ENCODE measurements at places on chromosomes 6 and 20.
A peak's percentile ranks its signal among the peaks of the same experiment; 100 is the strongest.

DNA sequence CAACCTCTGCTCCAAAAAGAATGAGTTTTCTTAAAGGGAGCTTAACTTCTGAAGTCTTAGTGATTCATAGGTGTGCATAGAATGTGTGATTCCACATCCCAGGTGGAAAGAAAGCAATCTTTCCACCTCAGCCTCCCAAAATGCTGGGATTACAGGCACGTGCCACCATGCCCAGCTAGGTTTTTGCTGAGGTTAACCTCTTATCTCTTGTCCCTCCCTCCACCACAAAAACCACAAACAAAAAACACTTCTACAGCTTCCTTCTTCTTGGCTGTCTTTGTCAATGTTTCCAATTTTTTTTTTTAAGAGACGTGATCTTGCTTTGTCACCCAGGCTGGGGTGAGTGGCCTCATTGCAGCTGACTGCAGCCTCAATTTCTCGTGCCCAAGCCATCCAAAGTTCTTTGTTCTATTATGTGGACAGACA, 8.1 kb upstream of the CSE1L start:
- no peak for DNase-seq

DNA sequence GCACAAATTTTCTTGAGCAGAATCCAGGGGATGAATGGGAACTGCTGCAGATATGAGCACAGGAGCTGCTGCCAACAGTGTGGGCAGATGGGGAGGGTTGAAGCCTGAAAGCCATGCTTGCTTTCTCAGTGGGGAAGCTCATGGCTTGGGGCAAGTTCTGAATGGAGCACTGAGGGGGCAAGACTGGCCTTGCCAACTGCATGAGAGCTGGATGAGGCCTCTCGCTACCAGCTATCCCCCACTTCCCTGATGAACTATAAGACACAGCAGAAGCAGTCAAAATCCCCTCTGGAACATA, 28.3 kb downstream of the TREM1 start:
- no peak for DNase-seq

DNA sequence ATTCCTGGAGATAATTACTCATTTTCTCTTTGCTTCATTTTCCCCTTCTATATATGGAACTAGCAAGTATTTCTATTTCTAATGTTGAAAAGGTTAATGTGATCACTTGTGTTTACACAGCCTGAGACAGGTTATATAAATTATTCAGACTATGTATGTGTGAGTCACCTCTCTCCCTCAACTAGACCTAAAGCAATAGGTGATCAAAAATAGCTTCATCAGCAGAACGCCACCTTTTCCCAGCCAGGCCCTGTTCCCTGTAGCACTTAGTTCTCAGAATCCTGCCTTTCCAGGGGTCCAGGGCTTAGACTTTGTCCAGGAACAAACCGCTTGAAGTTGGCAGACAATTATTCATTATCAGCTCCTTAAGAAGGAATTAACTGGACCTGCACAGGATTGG, 125.3 kb upstream of the EXOC2 start:
- DNase-seq: no peak

DNA sequence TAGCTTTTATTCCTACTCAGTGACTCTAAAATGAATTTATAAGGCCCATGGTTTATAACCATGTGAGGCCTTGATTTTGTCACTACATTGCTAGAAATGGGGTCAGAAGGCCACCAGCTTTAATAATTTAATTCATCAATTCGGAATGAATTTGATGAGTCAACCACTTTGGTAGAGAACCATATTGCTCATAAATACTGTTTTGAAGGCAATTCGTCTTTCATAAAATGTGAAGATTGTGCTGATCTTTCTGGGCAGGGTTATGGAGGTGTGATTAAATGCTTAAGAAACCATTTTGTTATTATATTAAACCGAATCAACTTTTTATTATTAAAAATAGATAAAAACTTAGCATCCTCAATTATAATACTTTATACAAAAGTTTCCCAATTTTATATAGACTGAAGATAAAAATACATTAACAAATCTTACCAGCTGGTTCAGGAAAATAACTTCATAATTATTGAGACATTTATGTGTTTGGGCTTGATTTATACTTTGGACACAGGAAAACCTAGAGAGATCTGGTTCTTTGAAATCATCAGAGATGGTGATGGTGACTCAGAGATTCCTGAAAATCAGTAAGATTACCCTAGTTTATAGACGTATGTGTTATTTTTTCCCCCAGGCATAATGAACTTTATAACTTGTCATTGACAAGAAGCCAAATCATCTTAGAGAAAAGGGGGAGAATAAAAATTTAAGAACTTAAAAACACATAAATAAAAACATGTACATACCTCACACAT, 10.6 kb downstream of the HCRTR2 start:
- DNase-seq: no peak

DNA sequence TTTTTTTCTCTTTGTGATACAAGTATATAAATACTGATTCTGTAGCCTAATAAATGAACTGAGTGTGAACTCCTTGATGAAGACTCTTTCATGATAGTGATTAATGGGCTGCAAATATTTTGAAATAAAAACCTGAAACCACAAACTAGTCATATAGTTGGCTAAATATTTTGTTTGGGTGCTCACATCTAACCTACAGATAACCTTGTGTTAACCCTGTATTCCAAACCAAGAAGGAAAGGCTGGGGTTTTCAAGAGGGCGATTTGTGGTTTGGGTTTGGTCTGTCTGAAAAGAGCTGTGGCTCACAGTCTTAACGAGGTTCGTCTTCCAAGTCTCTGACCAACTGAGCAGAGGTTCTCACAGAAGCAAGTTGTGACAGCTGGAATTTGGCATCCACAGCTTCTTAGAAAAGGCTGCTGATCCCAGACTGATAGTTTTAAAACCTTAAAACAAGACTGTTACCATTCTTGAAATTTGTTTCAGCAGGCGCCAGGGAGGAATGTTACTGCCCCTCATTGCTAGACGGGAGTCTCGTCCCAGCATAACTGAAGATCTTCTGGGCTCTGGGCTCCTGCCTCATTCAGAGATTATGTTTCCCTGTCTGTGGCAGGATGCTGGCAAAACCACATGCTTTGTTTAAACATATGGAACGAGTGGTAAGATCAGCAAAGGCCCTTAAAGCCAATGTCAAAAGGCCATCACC, 736.4 kb upstream of the MARCKS start:
- DNase-seq: no peak

DNA sequence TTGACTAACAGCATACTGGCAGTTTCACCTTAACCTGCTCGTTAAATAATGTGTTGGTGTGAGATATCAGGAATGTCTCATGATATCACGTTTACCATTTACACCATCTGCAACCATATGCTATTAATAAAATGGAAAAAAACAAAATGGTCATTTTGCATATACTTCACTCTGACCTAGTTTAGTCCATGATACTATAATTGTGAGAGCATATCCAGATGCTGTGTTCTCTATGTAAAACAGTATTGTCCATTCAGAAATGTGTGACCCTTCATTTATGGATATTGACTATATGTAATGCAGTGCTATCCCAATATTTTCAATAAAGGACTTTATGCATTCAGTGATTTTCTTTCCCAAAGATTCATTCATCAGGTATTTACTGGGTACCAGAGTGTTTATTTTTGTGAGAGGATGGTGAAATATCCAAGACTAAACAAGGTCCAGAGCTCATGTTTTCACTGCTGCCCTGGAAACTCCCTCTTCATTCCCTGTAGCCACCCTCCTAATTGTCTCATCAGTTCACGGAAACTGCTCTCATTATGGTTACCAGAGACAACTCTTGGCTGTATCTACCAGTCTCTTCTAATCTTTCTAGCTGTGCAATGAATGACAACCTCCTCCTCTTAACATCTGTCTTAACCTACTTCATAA, 25.7 kb upstream of the HINT3 start:
- DNase-seq: no peak

DNA sequence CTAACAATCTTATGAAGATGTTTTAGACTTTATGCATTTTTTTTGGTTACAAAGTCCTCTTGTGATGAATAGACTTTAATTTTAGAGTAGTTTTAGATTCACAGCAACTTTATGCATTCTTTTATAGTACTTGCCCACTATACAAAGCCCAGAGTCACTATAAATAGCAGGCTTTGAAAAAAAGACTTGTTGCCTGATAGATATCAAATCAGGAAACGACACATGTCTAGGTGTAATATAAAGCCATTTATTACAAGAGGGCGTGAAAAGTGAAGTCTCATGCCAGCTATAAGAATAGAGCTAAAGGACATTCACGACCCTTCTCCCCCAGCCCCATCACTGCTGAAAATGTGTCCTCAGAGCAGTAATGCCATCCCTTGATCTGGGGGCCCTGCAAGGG, 78.0 kb upstream of the MRPS10 start:
- no peak for DNase-seq

DNA sequence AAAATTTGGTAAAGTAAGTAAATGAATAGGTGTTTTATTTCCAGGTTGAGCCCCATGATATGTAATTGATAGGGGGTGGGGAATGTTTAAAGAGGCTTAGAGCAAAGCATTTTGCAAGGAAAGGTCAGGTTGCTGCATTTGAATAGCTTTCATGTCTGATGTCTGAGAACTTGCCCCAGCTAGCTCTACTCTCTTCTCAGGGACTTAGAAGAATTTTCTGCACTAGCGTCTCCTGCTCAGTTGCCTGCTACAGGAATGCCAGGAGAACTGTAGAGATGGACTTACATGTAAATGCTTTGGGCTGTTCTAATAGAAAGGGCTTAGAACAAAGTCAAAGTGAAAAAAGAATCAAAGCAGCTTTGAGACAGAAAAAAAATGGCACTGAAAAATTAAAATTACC, 35.5 kb downstream of the TRMT6 start:
- no peak for DNase-seq

GRCh38 chr6:125451750-125452149, 150.0 kb upstream of the HDDC2 start:
- no peak for DNase-seq

DNA sequence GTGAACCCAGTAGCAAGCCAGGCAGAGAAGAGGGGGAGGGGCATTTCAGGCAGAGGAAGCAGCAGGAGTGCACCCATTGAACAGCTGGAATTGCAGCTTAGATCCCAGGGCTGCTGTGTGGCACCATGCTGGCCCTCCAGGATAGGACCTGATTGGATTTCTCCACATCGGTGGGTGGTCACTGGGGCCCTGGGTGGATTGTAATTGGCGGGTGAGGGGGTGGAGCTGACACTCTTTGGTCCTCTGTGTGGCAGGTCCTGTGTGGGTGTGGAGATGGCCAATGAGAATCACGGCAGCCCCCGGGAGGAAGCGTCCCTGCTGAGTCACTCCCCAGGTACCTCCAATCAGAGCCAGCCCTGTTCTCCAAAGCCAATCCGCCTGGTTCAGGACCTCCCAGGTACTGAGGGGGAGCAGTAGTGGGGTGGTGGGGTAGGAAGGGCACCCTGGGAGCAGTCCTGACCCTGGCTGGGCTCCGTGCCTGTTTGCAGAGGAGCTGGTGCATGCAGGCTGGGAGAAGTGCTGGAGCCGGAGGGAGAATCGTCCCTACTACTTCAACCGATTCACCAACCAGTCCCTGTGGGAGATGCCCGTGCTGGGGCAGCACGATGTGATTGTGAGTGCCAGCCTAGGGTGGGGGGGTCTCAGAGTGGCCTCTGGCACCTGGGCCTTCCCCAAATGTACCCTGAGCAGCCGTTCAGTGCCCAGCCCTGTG, 4.4 kb downstream of the PCIF1 start:
- no peak for DNase-seq

DNA sequence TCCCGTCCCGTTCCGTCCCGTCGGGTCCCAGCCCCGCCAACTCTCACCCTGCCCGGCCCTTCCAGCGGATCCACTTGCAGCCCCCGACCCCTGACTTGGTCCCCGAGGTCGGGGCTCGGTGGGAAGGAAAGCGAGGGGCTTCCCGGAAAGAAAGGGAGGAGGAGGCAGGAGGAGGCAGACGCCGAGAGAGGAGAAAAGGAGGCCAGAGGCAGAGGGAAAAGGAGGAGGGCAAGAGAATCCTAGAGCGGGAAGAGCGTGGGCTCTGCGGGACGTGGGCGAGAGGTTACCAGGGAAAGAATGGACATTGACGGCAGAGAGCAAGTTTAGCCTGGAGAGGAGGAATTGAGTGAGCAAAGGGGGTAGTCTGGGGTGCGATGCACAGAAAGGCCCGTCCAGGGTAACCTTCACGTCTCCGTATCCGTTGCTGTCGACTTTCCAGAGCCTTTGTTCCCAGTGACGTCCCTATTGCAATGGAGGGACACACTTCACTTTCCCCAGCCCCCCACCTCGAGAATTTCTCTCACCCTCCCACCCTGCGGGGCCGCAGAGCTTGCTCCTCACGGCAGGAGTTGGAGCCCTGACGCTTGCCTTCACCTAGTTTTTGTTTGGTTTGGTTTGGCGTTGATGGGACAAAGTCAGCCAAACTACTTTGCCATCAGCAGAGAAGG, 477 bp upstream of the MOXD1 start:
- peak; percentile 17 for DNase-seq

- DNase-seq: peak; percentile 67
Observed at GRCh38 chr20:51525241-51526105, 17.0 kb downstream of the NFATC2 start.

GRCh38 chr20:58092871-58093270, 135.6 kb downstream of the ANKRD60 start:
- no peak for DNase-seq

DNA sequence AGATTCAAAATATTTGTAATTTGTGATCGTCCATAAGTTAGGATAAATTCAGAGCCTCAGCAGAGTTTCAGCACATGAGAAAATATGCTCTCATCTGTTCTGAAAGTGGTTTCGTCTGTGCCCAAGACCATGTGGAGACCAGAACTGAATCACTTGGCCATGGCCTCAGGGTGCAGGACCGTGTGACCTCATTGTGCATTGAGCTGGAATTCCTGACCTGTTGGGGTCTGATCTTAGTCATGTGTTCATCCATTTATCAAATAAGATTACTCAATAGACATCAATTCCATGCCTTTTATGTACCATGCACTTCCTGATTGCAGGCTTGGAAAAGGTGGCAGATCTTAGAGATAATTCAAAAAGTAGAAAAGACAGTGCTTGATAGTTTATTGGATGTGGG, 680.5 kb downstream of the QKI start:
- DNase-seq: no peak

- peak; percentile 86 for DNase-seq
Observed at GRCh38 chr6:151390851-151391470, 398 bp downstream of the ZBTB2 start.

- DNase-seq: no peak
Observed at GRCh38 chr20:610130-611046, at the start of gene TCF15. Gene TCF15 (minus strand): TSS chr20:610309. CDS start chr20:610237, 72 bp downstream.

- no peak for DNase-seq
Observed at GRCh38 chr6:110495949-110496348, 19.5 kb upstream of the SLC22A16 start.
